Neural crest cell (in vitro differentiated cells): ENCODE measurements at places on chromosomes 3 and 15.

DNA sequence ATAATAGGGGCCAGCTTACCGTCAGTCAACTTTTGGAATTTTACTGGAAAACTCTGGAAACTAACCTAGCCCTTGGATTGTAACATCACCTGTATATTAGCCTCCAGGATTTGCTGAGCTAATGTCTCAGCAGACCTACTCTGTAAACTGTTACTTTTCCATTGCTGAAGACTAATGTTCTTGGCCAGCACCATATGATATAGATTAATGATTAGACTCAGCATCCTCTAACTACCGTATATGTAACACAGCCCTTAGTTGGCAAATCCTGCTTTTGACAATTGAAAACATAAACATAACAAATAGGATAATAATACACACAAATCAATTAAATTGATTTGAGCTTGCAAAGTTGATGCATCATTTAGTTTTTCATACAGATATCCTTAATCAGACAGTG is 26.6 kb upstream of the GBE1 start:
- no peak for DNase-seq

GRCh38 chr15:74901612-74902063 is 5.0 kb downstream of the FAM219B start:
- peak; percentile 59 for DNase-seq

DNA sequence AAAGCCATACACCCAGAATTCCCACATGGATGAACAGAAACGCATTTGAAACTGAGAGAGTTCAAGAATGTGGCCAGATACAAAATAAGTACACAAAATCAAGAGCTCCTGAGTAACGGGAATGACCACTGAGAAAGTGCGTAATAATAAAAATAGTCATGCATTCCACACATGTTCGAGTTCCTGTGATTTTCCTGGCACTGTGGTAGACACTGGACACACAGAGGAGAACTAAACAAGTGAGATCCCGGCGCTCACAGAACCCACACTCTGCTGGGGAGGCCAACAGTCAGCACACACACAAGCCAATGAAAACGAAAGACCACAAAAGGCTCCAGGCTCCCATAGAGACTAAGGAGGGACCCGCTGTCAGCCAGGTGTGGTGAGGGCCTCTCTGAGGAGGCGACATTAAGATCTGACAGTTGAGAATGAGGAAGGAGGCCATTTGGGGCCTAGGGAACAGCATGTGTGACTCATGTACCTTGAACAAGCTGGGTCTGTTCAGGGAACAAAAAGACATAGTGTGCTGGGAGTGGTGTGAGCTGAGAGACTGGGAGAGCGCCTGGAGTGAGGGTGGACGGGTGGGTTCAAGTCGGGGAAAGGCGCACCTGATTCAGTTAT is 5.1 kb downstream of the FAM107A start:
- no peak for DNase-seq

- DNase-seq: no peak
Observed at GRCh38 chr3:37458162-37459120, 284.1 kb upstream of the LRRFIP2 start.

- DNase-seq: no peak
Observed at GRCh38 chr3:7280318-7280717, 419.4 kb downstream of the GRM7 start.

DNA sequence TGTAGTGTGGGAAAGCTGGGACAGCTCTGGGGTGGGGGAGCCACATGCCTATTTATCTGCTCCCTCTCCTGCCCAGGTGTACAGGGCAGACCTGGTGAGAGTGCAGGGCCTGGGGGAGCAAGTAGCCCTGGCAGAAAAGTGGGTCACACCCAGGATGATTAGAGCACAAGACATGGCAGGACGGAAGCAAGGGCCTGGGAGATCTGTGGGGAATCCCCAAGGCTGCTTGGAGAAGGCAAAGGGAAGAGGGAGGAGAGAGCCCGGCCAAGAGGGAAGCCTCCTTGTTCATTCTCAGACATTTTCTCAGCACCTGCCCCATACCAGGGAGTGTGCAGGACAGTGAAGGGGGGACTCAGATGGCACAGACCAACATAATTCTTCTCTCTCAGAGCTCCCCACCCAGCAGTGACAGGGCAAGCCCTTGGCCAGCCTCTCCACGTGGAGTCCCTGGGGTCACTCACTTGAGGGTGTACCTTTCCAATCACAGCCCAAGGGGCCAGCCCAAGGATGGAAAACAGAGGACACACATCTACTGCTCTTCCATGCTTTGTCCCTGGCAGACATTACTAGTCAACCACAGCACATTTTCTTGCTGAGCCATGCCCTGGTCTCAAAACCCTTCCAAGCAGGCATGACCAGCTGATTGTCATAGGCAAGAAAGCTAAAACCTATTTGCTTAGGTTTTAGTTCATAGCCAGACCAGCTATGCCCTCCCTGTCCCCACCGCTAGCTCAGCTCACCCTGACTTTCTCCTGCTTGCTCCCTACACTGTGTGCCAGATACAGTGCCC is 4.9 kb upstream of the DUSP7 start:
- DNase-seq: no peak

DNA sequence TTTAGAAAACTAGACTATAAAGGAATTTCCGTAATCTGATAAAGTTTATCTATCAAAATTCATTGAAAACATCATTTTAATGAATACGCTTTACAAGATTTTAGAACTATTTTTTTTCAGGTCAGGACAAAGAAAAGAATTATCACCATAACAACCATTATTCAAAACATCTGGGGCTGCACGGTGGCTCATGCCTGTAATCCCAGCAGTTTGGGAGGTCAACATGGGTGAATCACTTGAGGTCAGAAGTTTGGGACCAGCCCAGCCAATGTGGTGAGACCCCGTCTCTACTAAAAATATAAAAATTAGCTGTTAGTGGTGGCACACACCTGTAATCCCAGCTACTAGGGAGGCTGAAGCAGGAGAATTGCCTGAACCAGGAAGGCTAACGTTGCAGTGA is 260.4 kb downstream of the WNT5A start:
- DNase-seq: no peak

DNA sequence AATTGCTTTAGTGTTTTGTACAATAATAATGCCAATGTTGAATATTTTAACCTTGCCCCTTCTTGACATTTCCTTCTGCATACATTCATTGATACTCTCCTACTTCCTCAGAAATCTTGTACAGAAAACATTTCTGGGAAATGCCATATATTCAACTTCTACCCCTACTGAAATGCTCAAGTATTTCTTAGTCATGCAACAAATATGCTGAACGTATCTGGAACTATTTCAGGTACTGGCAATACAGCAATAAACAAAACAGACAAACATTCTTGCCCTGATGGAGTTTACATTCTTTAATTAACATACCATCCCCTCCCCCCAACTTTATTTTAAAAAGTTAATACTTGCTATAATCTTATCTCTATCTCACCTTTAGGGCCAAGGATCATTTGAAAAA is 147.2 kb downstream of the STAG1 start:
- no peak for DNase-seq

- DNase-seq: no peak
Observed at GRCh38 chr3:128496602-128497304, 3.8 kb upstream of the GATA2 start.

GRCh38 chr3:27614592-27614991 is 107.5 kb downstream of the EOMES start:
- DNase-seq: no peak

GRCh38 chr3:128217702-128218547 is 64.6 kb downstream of the EEFSEC start:
- no peak for DNase-seq

DNA sequence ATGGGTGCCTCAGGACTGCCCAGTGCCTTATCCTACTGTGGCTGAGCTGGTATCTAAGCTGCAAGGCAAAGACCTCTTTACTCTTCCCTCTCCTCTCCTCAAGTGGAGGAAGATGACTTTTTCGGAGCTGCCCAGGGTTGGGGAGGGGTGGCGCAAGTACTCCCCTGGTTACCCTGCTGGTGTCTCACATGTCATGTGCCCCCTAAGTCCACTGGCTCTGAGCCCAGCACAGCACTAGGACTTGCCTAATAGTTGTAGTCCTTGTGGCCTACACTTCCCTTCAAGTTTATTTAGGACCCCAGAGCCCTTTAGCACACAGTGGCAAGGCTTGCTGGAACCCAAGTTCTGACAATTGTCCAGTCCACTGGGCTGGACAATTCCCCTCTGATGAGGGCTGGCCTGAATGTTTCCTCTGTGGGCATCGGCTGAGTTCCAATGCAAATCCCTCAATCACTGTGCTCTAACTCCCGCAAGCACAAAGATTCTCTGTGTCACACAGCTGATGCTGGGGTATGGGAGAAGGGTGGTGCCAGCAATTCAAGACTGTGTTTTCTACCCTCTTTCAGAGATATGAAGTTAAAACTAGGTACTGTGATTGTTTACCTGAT is 60.4 kb downstream of the UQCC5 start:
- no peak for DNase-seq

DNA sequence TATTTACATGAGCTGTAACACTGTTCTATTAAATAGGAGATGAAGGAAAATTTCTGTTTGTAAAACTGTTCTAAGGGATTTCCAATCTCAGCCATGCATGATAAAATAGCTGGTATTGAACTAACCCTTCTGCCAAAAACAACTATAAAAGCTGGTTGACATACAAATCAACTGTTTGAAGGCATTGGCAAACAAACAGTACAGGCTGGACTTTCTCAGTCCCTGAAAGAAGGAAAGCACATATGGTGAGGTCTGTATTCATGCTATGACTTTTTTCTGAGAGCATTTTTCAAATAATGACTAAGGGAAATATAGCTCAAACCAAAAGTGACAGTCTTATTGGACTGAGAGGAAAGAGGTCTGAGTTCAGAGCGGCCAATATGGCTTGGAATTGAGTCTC is 117.0 kb upstream of the CCDC54 start:
- no peak for DNase-seq

DNA sequence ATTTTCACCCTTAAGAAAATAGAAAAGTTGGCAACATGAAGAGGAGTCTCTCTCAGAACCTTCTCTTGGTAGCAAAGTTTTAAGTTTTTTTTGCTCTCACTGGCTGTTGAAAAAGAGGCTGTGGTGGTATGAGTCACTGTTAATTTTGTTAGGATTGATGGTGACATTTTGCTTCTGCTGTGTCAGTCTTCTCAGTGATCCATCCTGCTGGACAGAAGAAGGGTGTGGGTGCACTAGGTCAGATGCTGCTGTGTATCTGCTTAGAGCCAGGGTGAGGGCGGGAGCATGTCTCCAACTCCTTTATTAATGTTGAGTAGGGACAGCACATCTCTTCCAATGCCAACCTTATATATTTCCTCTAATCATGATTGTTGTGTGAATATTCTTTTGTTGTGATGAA is 369.5 kb downstream of the FEZF2 start:
- no peak for DNase-seq

DNA sequence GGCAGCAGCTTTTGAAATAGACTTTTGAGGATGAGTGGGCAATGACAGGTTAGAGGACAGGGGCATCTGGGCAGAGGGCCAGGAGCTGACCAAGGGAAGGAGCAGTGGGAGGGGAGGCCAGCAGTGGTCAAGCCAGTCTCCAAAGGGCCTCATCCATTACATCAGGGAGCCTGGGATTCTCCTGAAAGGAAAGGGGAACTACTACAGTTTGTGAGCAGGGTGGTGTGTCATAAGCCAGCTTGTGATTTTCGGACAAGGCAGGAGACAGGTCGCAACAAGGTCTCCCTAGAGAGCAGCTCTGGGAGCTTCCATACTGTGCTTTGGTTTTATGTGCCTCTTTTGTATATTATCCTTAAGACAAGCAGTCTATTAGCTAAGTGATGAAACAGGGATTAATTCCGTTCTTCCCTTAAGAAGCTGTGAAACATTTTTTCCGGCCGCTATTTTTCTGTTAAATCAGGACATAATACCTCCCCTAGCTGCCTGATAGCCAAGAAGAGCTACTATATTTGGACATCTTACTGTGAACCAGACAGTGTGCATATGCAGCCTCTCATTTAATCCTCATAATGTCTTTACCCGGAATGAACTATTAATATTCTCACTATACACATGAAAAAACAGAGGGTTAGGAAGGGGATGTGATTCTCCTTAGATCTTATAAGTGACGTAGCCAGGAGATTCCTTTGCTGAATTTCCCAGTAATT is 46.4 kb downstream of the C2CD4B start:
- DNase-seq: no peak

DNA sequence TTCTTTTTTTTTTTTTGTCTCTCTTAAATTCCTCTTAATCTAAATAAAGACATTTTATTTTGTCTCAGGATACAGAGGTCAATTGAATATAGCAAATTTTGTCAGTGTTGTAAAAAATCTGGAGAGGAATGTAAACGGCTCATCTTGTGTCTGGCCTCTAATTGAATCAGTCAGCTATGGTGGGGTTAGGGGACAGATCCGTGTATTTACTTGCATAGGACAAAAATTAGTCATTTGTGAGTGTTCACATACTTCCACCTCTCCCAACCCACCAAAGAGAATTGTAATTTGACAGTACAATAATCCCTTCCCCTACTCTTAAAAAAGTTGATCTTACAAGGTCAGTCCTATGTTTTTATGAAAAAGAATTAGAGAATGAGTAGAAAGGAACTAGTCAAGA is 18.3 kb downstream of the PPARG start:
- DNase-seq: no peak

DNA sequence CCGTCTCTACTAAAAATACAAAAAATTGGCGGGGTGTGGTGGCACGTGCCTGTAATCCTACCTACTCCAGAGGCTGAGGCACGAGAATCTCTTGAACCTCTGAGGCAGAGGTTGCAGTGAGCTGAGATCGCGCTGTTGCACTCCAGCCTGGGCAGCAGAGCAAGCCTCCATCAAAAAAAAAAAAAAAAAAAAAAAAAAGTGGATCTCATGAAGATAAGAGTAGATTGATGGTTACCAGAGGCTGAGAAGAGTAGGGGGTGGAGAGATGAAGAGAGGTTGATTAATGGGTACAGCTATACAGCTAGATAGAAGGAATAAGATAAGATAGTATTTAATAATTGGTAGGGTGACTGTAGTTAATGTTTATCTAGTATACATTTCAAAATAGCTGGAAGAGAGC is 65.9 kb upstream of the LRRC3B start:
- no peak for DNase-seq

DNA sequence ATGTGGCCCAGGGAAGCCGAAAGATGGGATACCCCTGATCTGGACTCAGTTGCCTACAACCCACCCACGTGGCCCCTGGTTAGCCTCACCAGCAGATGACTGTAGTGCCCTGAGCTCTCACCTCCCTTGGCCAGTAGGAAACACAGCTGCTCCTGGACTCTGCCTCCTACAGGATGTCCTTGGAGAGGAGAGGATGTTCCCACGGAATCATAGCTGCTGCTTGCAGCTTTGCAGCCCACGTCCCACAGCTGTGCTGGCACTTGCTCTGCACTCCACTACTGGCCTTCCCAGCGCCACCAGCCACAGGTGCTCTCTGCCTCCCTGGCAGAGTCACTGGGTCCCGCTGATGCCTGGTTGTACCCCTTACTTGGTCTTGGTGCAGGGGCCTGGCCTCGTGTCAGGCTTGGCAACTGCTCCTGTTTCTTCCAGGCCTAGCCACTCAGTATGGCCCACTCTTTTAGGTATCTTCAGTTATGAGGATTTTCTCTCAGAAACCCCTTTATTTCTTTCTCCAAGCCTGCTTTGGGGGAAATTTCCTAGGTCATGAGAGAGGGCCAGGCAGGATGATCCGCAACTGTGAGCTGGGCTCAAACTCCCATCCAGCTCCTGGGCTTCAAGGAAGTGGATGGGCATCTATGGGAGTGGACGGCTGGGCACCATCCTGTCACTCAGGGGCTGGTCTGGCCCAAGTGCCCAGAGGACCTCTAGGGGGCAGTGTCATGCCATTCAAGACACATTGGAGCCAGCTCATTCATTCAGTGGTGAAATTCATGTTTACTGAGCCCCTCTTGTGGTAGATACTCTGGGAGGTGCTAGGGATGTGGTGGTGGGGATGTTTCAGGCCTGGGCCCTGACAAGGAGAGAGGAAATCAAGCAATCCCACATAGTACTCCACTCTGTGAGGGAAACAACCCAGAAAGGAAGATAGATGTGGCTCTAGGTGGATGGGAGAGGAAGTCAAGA is 16.2 kb upstream of the VILL start:
- peak; percentile 58 for DNase-seq

- no peak for DNase-seq
Observed at GRCh38 chr15:26051761-26052675, 188.9 kb upstream of the ATP10A start.
